ENCODE measurements at places on chromosomes 3 and 15.

DNA sequence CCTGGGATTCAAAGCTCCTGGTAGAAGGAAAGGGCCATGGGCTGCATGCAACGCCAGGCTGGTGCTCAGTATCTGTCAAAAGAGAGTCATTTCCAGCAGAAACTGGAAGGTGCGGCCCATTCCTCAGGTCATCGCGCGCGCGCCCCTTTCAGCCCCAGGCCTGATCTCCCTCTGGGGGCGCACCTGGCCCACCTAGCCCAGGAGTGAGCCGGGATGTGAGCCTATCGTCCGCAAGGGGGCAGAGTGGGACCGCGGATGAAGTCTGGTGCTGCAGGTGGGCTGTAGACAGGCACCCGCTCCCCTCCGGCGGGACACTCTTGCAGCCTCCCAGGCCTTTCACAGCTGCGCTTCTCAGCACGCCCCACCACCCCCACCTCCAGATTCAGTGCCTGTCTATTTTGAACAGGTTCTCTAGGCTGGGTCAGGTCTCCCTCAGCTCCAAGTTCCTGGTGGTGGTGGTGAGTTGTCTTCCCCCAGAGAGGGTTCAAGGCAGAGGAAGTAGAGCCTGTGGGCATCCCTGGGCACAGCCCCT is 5.8 kb upstream of the RPL29 start:
- peak; percentile 89 for DNase-seq

- no peak for DNase-seq
These were observed 689.6 kb upstream of the NECTIN3 start for GRCh38 chr3:110381992-110382391.

DNA sequence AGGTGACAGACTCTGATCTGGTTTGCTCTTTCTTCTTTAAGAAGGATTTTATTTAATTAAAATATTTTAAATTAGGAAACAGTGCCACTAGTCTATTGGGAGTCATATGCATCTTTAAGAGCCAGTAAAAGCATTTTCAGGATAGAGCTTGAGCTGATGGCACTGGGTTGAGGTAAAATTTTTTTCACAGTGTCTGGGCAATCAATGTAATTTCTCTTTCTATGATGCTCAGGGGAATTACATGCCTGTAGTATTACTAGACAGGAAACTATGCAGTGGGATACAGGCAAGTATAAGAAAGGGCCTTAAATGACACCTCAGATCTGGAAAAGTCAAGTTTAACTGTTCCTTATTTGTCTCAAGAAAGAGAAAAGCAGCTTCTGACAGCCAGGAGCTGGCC is 76.4 kb downstream of the GAP43 start:
- DNase-seq: no peak

GRCh38 chr3:46484388-46484787 is 13.4 kb upstream of the RTP3 start:
- DNase-seq: no peak

DNA sequence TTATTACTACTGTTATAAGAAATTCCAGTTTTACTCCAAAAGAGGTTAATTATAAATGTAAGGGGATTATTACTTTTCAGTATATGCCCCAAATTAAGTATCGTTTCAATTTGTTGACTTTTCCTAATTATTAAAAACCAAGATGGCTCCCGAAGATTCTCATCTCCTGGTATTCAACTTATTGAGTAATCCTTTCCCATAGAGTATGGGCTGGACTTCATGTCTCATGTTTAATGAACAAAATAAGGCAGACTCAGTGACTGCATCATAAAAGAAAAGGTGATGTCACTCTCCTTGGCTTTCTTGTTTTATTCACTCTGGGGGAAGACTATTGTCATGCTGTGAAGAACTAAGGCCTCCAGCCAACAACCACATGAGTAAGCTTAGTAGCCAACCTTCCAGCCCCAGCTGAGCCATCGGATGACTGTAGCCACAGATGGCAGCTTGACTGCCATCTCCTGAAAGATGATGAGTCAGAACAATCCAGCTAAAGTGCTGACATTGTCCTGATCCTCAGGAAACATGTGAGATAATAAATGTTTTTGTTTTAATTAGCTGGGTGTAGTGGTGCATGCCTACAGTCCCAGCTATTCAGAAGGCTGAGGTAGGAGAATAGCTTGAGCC is 17.3 kb downstream of the IGF2BP2 start:
- DNase-seq: peak; percentile 54

DNA sequence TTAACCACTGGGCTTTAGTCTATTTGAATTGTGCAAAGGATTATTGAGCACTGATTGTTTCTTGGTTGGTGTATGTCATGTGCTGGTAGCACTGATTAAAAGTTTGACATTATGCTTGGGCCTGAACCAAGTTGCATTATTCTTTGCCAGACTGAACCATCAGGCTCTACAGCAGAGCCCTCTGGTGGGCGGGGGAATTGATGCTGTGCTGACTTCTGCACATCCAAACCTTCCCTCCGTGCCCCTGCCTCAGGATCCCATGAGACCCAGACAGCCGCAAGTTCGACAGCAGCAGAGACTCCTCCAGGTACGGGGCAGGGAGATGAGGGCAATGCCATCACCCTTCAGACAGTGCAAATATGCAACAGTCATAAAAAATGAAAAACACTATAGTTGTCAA is 28.4 kb upstream of the P2RY12 start:
- no peak for DNase-seq

DNA sequence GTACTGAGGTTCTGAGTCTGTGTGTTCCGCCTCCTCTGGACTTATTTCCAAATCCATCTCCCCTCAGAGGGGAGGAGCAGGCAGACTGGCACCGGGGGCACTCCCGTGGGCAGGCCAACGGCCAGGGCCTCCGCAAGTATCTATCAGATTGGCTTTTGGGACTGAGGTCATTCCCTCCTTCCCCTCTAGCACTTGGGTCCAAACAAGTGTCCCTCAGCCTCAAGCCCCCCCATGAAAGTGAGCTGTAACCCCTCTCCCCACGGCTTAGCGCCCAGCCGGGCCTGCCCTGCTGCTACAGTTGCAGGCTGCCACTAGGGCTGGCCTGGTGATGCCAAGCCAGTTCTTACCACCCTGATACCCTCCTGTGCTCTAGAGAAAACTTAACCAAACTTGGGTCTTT is 17.4 kb downstream of the ITGA11 start:
- no peak for DNase-seq

Measured in H54 (cell line).